Skeletal muscle cell (primary cell): ENCODE measurements at places on chromosomes 12 and 14.

- DNase-seq: no peak
These were observed 11.4 kb downstream of the ANKRD9 start for GRCh38 chr14:102497998-102498677.

GRCh38 chr14:59123975-59124374, 64.5 kb upstream of the DAAM1 start:
- no peak for DNase-seq

- no peak for DNase-seq
These were observed 71.3 kb downstream of the TSPAN9 start for GRCh38 chr12:3148366-3149000.

DNA sequence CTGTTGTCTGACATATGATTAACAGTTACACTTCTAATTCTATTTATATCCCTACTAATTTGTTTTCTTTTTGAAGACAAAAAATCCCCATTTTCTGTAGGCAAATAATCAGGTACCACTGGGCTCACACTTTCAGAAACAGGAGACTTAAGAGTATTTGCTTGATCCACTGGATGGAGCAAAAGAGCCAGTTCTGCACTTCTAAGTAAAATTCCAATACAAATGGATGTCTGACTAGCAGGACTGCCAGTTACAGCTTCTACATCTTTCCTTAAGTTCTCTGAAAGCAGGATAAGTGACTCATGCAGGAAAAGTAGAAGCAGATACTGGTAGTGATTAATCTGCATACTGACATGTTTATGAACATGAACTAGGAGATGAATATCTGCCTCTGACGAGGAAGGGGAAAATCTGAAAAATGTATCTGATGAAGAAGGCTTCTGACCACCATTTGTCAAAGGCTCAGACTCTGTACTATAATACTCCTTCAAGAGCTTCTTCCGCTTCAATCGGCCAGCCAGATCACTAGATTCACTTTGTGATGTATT, 73.8 kb upstream of the ANKS1B start:
- peak; percentile 72 for DNase-seq

- no peak for DNase-seq
These were observed 24.5 kb downstream of the HRK start for GRCh38 chr12:116856729-116857128.

DNA sequence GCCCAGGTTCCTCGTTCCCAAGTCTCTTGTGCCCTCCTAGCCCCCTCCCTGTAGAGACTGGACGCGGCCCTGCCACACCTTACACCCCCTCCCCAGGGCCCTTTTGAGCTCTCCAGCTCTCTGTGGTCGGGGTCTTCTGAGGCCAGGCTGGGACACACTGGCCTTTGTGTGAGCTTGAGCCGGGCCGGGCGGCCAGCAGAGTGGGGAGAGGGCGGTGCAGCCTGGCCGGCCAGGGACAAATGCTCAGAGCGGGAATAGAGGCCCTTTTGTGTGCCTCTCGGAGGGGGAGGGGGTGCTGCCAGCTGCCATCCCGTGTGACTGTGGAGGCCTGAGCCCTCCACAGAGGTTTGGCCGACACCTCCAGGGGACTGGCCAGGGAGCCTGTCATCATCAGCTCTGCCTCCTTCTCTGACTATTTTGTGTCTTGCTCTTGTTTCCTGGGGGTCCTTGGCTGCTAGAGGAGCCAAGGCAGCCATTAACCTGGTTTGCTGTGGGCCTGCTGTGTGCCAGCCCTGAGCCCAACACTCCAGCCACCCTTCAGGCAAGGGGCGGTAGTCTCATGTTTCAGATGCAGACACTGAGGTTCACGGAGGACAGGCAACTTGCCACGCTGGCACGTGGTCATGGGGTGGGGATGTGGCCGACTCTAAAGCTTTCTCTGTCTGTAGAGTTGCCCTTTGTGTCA, 13.6 kb downstream of the FAM222A start:
- DNase-seq: no peak

DNA sequence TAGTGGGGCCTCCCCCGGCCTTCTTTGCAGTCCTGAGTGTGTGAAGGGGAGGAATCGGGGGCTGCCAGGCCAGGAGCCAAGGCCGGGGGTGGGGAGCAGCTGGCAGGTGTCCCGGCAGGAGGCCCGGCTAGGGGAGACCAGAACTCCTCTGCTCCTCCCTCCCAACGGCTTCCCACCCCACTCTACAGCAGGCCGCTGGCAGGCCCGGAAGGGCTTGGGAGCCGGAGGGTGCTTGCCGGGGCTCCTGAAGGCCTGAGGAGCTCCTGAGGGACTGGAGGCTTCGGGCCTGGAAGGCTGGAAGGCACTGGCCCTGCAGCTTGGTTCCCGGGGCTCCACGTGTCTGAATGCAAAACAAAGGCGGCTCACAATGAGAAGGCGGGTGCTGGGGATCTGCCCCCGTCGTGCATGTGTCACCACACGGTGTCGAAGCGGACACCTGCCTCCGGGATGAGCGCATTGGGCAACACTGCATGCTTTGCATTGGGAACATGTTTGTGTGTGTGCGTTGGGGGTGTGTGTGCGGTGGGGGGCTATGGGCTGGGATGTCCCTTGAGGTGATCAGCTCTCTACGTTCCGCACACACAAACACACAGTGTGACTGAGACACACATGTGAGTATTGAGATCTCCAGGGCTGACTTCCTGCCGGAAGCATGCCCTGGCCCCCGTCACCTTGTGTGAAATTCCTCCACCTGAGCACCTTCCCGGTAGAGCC, 30.9 kb upstream of the ANKRD9 start:
- DNase-seq: peak; percentile 41

DNA sequence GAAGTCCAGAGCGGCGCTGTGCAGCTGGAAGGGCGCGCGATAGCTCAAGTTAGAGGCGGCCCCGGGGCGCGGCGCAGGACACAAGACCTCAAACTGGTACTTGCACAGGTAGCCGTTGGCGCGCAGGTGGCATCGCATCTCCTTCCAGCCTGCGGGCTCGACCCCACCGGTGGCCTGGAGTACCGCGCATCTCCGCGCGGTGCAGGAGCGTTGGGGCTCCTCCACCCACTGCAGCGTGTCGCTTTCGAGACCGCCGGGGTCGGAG, 553 bp downstream of the CLEC14A start:
- DNase-seq: no peak

DNA sequence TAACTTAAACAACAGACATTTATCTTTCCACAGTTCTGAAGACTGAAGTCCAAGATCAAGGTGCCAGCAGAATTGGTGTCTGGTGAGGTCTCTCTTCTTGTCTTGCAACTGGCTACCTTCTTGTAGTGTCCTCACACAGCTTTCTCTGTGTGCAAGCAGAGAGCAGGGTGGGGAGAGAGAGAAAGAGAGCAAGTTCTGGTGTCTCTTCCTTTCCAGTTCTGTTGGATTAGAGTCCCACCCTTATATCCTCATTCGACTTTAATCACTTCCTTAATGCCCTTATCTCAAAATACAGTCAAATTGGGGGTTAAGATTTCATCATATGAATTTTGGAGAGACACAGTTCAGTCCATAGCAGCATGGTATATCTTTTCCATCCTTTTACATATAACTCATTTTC, 40.8 kb downstream of the DYRK2 start:
- no peak for DNase-seq

- no peak for DNase-seq
These were observed 274.7 kb downstream of the DAD1 start for GRCh38 chr14:22314183-22314820.

- DNase-seq: no peak
These were observed 1.2 kb upstream of the ALDH1L2 start for GRCh38 chr12:105085501-105085900.

DNA sequence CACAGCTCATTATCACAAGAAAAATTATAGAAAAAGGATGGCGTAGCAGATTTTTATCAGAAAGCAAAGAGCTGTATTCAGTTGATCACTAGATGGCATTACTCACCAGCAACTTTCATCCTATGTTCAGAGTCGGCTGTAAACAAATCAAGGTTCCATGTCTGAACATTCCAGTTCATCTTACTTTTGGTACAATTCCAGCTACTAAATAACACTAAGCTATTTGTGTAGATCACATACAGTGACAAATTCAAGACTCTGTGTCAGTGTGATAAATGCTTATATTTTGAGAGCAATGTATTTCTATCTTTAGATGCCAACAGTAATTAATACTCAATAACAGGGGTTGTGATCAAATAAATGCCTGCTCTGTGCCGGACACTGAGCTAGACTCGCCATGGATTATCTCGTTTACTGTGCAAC, 30.1 kb downstream of the NRDE2 start:
- DNase-seq: peak; percentile 47

GRCh38 chr12:31860401-31860800, 98.8 kb upstream of the RESF1 start:
- DNase-seq: no peak

GRCh38 chr14:105273062-105273461, 24.7 kb downstream of the BTBD6 start:
- DNase-seq: no peak

GRCh38 chr14:101088714-101089113, 185.2 kb upstream of the RTL1 start:
- no peak for DNase-seq

GRCh38 chr12:67430708-67431335, 161.7 kb downstream of the CAND1 start:
- DNase-seq: no peak

DNA sequence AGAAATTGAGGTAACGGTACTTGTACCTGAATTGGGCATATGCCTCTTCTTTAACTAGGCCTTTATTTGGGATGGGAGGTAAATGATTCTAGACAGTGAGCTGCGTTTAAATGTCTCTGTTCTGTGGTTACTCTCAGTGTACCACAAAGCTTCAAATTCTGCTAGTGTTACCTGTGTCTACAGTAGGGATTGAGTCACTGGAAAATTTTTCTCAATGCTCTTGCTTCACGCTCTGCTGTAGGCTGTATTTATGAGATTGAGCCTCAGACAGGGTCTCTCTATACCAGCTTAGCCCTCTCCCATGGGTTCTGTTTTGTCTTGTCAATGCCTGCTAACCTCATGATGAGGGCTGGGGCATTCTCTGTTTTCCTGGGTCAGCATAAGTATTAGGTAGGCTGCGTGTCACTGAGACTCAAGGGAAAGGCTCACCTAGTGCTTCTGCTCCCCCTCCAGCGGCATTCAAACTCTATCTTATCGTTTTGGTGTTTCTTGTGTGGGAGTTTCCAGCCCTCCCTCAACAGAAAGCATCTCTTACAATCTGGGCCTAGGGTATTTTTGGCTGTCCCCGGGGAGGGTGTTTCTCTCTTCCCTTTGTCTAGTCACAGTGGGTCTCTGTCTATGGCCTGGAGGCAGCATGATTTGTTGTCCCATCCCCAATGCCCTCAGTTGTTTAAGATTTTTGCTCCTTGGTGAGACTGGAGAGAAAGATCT, 285.8 kb downstream of the ADGRD1 start:
- DNase-seq: no peak

DNA sequence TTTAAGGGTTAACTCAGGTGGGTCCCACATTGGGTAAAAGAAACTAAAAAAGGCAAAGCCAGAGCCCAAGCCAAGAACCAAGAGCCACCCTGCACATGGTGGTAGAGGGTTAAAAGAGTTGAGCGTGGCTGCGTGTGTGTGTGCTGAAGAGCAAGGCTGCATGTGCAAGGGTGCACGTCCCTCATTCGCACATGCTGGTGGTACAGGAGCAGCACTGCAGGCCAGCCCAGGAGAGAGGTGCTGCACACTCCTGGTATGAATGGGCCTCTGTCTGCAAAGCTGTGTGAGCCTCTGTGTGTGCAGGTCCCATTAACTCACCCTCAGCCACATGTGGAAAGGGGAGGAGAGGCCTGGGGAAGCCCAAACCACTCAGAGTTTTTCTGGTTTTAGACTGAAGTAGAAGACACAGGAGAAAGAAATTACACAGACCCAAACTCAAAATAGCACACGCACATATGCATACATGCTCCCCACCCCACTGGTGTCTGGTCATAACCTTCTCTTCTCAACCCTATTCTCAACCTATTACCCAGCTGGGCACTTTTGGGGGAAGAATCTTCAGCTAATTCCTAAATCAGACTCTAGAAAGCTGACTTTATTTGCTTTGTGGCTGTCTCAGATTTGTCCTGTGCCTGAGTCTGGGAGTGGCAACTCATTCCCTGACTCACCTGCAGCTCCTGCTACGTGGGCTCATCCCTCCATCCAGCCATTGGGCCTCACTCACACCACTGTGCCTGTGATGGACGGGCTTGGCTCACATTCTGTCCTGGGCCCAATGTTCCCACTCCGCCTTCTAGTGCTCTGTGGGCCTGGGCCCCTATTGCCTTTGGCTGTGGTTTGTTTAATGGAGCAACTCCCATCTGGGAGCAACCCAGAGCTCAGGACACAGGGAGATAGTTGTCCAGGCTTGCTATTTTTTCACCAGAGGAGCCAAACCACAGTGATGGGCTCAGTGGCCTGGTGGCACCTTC, 30.8 kb upstream of the COL2A1 start:
- DNase-seq: no peak

DNA sequence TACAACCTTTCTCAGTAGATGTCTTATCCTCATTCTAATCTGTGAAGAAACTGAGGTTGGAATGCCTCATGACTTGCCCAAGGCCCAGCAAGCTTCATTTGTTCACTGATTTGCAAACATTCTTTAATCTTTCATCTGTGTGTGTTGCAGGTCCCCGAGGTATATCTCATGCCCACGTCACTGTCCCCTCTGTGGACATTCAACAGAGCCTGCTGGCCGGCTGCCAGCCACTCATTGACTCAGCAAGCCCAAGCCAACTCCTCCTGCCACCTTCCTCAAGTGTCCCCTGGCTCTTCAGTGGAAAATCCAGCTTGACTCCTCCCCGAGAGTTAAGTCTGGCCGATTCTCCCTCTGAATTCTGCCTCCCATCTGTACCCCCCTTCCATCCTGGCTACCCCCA, 1.9 kb upstream of the DCAF4 start:
- DNase-seq: no peak

GRCh38 chr14:50813544-50813863, 17.5 kb downstream of the NIN start:
- no peak for DNase-seq

GRCh38 chr14:101844751-101845150, 83.2 kb downstream of the PPP2R5C start:
- DNase-seq: no peak

DNA sequence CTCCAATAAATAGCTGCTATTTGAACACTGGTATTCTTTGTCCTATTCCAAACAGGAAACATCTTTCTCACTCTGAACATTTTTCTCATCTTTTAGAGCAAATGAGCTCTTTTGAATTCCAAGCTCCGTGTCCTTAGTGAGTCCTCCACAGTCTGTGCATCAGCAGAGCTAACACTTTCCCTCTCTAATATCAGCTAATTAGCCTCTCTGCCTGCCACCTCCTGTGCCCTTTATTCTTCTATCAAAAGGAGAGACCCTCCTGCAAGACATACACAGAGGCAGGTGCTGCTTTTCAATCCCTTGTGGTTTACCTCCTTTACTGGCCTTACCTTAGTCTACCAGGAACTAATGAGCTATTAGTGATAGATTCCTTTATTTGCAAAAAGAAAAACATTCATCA, 178.5 kb downstream of the SLC35F4 start:
- no peak for DNase-seq

GRCh38 chr14:59320361-59320760, 131.9 kb downstream of the DAAM1 start:
- no peak for DNase-seq
